ENCODE measurements at places on chromosomes 7 and 10.

GRCh38 chr7:104509874-104510273 is 181.5 kb downstream of the LHFPL3 start:
- no peak for DNase-seq

DNA sequence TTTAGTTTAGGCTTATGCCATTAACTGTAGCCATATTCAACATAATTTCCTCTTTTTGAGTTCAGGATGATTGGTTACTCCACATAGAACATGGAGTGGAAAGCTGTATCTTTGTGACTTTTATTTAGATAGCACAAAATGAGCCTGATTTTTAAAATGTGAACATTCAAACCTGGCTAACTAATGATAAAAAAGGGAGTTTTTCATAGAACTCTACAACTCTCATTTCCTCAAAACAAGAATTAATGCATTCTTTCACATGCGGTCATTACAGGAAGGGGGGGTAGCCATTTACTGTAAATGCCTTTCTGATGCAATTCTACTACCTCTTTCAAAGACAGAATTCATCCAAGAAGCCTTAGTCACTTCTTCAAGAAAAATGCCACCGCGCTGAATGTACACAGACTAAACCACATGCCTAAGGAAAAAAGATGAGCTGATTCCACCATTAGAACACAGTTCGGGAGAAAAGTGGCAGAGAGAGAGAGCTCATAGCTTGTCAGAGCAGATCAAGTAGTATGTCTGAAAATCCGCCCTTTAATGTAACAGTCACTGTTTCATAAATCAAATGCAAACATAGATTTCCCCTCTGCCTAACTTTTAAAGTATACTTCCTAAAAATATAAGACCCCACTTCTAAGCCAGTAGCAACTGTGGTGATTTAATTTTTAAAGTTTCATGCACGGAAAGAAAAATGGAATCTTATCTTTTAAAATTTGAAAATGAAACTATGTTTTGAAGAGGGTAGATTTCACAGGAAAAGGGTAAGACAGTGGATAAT is 226.4 kb upstream of the KLF14 start:
- DNase-seq: no peak

DNA sequence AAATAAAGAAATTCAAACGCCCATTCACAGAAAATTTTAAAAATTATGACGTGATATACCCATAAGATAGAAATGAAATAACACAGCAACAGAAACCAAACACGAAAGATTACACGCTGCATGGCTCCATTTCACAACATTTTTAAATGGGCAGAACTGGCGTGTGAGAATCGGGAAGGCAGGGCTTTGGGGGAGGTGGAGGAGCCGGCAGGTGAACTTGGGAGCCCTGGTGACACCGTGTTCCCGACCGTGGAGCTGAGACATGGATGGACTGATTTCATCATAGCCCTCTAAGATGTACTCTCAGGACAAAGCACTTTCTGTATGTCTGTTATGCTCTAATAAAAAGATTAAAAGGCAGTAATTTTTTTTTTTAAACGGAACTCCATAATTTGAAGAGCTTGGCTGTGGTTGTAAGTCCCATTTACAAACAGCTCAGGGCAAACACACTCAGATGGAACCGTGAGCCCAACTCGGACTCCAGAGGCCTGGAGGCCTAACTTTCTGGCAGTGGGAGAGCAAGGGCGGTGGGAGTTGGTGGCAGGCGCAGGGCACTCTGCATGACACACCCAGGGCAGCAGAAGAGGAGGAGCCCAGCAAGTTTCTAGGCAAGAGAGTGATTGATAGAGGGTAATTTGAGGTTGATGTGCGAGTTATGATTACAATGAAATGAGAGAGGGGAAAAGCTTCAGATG is 203.4 kb downstream of the MAD1L1 start:
- no peak for DNase-seq

DNA sequence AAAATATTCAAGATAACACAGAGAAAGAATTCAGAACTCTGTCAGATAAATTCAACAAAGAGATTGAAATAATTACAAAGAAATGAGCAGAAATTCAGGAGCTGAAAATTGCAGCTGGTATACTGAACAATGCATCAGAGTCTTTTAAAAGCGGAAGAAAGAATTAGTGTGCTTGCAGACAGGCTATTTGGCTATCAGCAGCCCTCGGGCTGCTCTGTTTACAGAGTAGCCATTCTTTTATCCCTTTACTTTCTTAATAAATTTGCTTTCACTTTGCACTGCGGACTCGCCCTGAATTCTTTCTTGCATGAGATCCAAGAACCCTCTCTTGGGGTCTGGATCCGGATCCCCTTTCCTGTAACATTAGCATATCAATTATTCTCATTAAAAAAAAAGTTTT is 1040.0 kb downstream of the SORCS3 start:
- no peak for DNase-seq

DNA sequence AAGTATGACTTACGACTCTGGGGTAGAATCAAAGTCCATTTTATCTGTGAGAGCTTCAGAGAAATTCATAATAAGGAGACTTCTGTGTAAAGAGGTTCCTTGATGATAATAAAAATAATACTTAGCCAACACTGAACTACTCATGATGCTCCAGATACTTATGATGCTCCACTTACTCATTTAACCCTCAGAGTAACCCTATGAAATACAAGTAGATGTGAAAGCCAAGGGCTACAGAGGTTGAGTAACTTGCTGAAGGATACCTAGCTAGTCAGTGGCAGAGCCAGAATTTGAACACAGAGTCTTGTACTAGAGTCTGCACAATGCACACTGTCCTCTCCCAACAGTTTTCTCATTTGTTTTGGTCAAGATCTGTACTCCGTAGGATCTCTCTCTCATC is 89.5 kb downstream of the HECW1 start:
- no peak for DNase-seq

GRCh38 chr10:100339236-100339635 is 7.8 kb upstream of the SCD start:
- DNase-seq: no peak

- no peak for DNase-seq
These were observed 315.7 kb downstream of the NRG3 start for GRCh38 chr10:82190432-82191260.

DNA sequence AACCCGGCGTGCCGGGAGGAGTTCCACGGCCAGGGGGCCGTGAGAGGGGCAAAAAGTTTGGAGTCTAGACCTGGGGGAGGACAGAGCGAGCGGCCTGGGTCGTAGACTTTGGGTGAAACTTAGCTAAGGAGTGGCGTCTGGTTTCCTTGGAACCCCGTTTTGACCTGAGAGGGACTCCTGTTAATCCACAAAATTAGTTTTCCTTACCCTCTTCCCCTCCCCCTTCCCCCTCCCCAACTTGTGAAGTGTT is 574 bp downstream of the MARCHF5 start:
- no peak for DNase-seq

DNA sequence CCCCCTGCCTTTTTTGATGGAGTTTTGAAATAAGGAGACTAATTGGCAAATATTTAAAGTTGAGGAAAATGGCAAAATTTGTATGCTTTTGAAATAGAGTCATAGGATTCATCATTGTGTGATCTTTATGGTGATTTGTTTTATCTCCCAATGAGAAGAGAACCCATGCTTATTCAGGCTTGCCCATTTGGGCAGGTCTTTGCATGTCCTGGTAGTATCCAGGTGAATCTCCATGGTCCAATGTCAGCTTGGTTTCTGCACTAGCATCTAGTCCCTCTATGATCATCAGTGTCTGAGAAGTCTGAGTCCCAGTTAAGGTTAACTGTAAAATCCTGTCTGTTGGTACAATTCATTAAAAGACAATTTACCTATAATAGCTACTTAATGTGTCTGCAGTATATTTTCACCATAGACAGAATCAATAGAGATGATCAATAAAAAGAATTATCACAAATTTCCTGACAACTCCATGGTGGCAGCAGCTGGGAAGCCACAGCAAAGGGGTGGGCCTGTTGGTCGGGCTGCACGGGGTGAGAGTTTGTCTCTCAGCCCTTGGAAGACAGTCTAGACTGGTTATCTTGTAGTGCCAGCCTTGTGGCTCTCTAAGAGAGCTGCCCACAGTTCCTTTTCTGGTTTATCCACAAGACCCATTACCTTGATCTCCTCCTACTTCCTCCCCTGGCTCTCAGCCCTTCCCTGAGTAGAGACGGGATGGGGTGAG is 22.2 kb upstream of the BMPER start:
- no peak for DNase-seq

DNA sequence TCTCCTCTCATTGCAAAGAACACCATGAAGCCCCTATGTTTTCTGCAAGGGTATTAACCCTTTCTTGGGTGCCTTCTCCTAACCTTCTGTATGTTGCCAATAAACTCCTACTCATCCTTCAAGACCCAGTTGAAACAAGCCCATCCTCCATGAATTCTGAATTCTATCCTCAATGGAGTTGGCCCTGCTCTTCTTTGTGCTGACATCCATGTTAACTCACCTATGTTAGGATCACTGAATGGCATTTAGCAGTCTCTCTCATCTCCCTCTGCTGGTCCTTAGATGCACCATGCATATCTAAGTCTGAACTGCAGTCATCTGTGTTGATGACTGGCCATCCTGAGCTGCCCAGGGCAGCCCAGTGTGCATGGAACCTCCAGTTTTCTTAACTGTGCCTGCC is 129.8 kb downstream of the BUB3 start:
- no peak for DNase-seq

DNA sequence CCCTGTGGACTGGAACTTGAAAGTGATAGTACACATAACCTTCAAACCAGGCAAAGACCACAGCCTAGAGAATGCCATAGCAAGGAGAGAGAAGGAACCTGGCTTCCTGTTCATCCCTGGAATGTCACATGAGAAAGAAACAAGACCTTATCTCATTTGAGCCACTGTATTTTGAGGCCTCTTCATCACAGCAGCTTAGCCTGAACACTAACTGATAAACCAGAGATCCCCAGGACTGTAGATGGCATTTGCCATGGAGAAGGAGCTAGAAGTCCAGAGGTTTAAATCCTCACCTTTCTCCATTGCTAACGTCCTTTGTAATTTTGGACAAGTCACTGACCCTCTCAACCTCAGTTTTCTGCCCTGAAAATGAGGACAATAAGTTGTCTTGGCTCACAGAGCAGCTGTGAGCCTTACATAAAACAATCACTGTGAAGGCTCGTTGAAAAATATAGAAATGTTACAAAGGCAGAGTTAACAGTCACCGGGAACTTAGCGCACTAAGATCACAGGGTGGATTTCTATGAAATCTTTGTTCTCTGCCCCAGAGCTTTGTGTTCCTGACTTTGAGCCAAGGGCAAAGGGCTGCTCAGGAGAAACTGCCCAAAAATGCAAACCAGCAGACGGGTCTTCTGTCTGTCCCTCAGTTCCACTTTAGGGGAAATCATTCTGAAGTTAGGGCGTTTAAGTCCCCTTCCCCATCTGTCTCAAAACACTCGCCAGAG is 197.0 kb downstream of the USP6NL start:
- DNase-seq: no peak

GRCh38 chr10:51031950-51032349 is 42.3 kb upstream of the PRKG1 start:
- no peak for DNase-seq

DNA sequence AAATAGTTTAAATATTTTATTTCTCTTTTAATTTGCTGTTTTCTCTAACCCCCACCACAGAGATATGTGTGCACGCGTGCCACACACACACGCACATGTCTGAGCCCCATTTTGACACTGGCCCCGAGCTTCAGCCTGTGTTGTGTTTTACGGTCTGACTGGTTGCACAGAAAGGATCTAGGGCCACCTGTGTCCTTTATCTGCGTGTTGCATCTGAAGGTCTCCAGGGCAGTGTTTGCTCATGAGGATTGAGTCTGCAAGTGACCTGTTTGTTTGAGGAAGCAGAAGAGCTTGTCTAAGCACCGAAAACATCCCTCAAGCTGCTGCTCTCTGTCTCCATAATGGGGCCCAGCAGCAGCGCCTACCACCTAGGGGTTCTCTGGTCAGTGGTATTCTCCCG is 266.4 kb upstream of the LYZL1 start:
- DNase-seq: no peak

DNA sequence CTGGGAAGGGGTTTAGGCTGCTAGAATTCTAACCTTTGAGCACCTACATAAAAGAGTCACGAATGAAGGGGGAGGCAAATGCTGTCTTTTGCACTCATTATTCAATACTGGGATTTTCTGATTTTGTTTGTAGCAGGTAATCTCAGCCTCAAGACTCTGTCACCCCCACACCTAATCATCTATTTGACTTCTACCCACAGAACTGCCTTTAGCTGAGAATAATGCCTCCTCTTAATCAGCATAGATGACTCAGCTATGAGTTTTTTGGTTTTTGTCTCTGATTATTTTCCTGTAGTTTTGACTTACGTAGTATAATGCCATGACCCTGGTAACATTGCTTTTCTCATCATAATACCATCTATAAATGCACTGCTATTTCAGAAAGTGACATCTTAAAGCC is 42.7 kb upstream of the CACNB2 start:
- DNase-seq: no peak

DNA sequence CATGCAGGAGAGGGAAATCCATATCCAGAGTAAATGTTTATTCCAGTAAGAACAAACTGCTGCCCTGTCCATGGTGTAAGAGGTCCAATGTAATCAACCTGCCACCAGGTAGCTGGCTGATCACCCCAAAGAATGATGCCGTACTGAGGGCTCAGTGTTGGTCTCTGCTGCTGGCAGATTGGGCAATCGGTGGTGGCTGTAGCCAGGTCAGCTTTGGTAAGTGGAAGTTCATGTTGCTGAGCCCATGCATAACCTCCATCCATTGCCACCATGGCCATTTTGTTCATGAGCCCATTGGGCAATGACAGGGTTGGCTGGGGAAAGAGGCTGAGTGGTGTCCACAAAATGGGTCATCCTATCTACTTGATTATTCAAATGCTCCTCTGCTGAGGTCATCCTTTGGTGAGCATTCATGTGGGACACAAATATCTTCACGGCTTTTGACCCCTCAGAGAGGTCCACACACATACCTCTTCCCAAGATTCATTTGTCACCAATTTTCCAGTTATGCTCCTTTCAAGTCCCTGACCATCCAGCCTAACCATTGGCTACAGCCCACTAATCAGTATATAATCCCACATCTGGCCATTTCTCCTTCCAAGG is 23.3 kb upstream of the PAPSS2 start:
- DNase-seq: no peak

- DNase-seq: no peak
These were observed 267.7 kb downstream of the ACTR3B start for GRCh38 chr7:153027210-153027609.

DNA sequence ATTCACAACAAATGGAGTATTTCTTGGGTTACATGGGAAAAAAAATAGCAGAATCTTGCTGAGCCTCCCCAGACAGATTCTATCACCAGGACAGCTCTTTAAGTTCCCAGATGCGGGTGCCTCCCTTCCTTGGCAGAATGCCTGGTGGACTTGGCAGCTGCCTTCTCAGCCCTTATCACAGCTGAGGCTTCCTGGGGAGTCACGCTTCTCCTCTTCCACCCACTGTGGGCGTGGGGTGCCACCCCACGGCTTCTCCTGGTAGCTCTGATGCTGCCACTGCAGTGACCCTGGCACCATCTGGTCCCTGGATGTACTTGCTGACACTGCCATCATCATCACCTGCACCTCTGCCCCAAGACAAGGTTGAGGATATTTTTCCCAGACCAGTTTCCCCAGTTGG is 16.2 kb upstream of the NME8 start:
- DNase-seq: no peak

Measured in activated CD8-positive, alpha-beta memory T cell treated with anti-CD3 and anti-CD28 coated beads for 1 hour (primary cell).